H7 (cell line): ENCODE measurements at places on chromosomes 1 and 21. TPM values are rescaled to one million over a fixed set of nuclear protein-coding genes. Genes with fewer than 3 reads are reported as not detected.

The F11R gene
- total RNA-seq, result 211 and 255 TPM in 2 replicates

The NR5A2 gene
- total RNA-seq, result 13.2 and 13.9 TPM in 2 replicates

The SLC9C2 gene
- not detected in 2 replicates for total RNA-seq

The FCRLA gene
- total RNA-seq, result not detected in 2 replicates

The PGLYRP3 gene
- total RNA-seq, result not detected in 2 replicates

The HES3 gene
- total RNA-seq, result 28.2 and 38.8 TPM in 2 replicates

The PLA2G2A gene
- 0.44 TPM in 1 of 2 replicates, not detected in the other for total RNA-seq

The KRTAP19-1 gene
- not detected in 2 replicates for total RNA-seq

The GPR37L1 gene
- under 0.01 TPM in 1 of 2 replicates, not detected in the other for total RNA-seq

The TSPAN2 gene
- total RNA-seq, result 5.1 and 5.3 TPM in 2 replicates

The LCE2C gene
- total RNA-seq, result not detected in 2 replicates

The DLGAP3 gene
- 3.9 and 9.2 TPM in 2 replicates for total RNA-seq

The CPLANE2 gene
- total RNA-seq, result 6.4 and 9.1 TPM in 2 replicates

The HES5 gene
- total RNA-seq, result 0.07 and 0.33 TPM in 2 replicates

The PDPN gene
- total RNA-seq, result 103 and 108 TPM in 2 replicates

The PKN2 gene
- total RNA-seq, result 22.8 and 42.5 TPM in 2 replicates

The WNT4 gene
- total RNA-seq, result 0.33 and 0.94 TPM in 2 replicates
